ENCODE measurements at places on chromosomes 4 and X.

DNA sequence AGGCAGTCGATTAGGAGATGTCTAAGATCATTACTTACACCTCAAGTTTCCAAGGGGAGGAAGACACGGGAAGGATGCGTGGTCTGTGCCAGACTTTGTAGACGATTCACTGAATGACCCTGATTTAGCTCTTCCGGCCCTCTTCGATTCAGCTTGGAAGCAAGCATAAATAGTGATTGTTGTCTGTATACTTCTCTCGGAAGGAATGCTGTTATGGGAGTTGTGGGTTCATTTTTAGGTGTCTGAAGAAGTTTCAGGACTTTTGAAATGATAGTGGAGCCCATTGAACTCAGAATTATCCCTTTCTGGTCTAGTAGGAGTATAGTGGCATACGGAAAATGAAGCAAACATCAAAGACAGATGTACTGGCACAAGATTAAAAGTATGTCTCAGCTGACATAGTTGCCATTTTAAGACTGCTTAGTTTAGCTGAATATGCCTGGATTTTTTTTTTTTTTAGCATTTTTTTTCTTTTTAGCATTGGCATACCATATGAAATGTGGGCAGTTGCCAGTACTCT, 1.0 kb upstream of the ANKRD17 start:
- DNase-seq = no peak

DNA sequence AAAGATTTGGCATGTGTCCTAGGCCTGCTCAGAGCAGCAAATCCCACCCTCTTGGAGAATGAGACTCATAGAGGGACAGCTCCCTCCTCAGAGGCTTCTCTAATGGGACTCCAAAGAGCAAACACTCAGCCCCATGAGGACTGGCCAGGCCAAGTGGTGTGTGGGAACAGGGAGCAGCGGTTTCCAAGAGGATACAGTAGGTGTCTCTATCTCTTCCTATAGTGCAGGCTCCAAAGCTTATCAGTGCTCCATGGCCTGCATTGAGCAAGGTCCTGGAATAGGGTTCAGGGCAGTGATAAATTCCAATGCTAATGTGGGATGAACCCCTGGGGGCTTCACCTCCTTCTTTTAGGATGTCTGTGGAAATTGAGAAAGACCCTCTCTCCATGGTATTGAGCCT, 15.7 kb upstream of the MAGEA10 start:
- no peak for DNase-seq

- no peak for DNase-seq
These were observed 64.1 kb upstream of the ATXN3L start for GRCh38 chrX:13383907-13384306.

DNA sequence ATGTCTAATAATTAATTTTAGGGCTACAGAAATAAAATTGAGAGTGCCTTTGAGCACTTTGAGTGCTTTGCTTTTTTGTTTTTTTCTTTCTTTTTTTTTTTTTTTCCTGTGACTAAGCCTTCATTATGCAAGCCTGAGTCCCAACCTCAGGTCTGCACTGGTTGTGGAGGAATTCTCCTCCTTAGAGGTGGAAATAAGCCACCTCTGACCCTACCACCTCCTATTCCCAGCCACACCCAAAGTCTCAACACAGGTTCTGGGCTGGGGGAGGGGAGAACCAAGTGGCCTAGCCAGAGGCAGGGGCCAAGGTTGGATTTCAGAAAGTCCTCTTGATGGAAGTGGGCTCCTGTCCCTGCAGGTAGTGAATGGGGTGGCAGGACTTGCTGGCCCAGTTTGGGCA, 180.2 kb downstream of the ARAP2 start:
- DNase-seq = no peak

- DNase-seq = no peak
These were observed 58.4 kb downstream of the RXFP1 start for GRCh38 chr4:158580064-158580463.

GRCh38 chr4:176339936-176340761, 20.4 kb downstream of the SPCS3 start:
- DNase-seq = no peak

- no peak for DNase-seq
These were observed 35.3 kb downstream of the ARAP2 start for GRCh38 chr4:36208893-36209473.

- no peak for DNase-seq
These were observed 67.9 kb upstream of the PCDH19 start for GRCh38 chrX:100477958-100478357.

GRCh38 chrX:46703980-46704379, 54.9 kb downstream of the SLC9A7 start:
- DNase-seq = no peak

GRCh38 chr4:141630854-141631253, 5.5 kb upstream of the IL15 start:
- DNase-seq = no peak

GRCh38 chrX:119870626-119871131, 854 bp downstream of the RNF113A start:
- no peak for DNase-seq

All from NCI-H510A (cell line).